Mesothelial cell of epicardium (in vitro differentiated cells): ENCODE measurements at places on chromosomes 13 and 19. TPM values are rescaled to one million over a fixed set of nuclear protein-coding genes. Genes with fewer than 3 reads are reported as not detected.

DCT gene
- 0.04 to 0.27 TPM (median 0.18 TPM) in 3 replicates for total RNA-seq

A1BG gene
- total RNA-seq = 12.3 to 15.5 TPM (median 13.1 TPM) in 3 replicates

ELAVL3 gene
- 0.07 to 0.63 TPM in 2 of 3 replicates, not detected in the other for total RNA-seq

LAIR1 gene
- total RNA-seq = 0.53 to 0.92 TPM (median 0.75 TPM) in 3 replicates

GNA15 gene
- 0.09 to 0.13 TPM (median 0.13 TPM) in 3 replicates for total RNA-seq
